ENCODE measurements at places on chromosomes 16 and 17.

DNA sequence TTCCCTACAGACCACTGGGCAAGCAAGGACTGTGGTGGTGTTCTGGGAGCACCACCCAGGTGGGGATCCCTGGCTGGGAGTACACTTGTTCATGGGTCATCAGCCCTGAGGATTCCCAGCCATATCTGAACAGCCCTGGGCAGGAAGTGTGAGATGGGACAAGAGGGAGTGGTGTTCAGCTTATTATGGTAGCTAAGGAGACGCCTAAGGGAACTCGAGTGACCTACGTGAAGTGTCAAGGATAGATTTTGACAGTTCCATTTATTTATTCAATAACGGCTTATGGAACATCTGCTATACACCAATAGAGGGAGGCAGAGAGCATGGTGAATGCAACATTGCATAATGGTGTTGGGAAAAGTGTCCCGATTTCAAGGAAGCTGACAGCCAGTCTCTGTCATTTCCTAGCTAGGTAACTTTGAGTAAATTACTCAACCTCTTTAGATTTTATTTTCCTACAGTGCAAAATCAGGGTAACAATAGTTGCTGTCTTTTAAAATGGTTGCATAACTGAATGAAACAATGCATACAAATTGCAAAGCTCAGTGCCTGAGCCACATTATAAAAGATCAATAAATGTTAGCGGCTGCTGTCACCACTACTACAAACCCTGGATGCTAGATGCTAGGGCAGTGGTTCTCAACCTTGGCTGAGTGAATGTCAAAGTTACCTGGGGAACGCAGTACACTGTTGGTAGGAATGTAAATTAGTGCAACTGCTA, 534.1 kb downstream of the GRIN2A start:
- no peak for DNase-seq

DNA sequence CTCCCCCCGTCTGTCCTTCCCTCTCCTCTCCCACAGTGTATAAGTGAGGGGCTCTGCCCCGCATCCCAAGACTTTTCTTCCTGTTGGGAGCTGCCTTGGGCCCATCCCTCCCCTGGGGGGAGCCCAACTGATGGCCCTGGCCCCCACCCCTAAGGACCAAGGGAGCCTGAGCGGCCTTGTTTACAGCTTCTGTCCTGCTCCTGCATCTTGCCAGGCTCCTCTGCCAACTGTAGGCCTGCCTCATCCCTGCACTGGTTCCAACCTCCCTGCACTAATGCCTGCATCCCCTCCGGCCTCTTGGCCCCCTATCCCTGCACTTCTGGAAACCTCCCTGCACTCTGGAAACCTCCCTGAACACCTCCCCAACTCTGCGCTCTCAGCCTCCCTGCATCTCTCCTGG, 1.4 kb upstream of the PAGR1 start:
- DNase-seq: no peak

GRCh38 chr17:77147357-77147801, 6.6 kb downstream of the SEC14L1 start:
- DNase-seq: no peak

GRCh38 chr16:11734025-11734652, 8.5 kb downstream of the TXNDC11 start:
- no peak for DNase-seq

DNA sequence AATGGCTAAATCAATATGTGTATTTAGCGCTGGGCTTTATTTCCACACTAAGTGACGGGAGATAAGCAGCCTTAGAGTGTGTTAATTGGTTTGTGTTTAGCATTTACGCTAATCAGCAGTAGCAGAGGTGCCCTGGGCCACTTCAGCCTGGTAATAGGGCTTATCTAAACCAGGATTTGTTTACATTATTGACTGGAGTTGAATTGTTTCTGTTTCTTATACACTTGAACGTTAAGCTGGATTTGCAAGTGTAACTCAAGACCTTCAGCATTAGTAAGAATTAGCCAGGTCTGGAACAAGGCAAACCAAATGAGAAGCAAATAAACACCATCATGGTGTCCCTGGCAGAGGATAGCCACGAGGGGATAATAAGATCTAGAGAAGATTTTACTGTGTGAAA, 313.6 kb downstream of the HS3ST4 start:
- DNase-seq: no peak

DNA sequence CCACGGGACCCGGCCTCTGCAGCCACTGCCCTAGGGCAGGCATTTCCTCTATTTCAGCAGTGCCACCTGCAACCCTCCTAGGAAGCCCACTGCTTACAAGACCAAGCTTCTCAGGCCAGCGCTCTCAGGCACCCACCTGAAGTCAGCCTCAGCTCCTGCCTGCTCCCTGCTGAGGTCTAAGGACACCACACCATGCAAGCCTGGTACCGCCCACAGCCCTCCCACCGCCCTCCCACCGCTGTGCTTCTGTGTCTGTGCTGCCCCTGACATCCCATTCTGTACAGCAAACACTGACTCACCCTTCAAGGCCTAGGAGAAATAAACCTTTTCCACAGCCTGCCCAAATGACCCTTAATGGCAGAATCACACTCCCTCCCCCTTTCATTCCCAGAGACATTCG, 6.3 kb downstream of the CLUH start:
- no peak for DNase-seq

GRCh38 chr17:58531122-58531521, 16.7 kb upstream of the MTMR4 start:
- no peak for DNase-seq

All from stimulated activated CD4-positive, alpha-beta T cell treated with anti-CD3 and anti-CD28 coated beads, TNF-alpha, amount 100 ng/mL, for 1 hour (primary cell).